ENCODE measurements at places on chromosomes 1 and 21.

GRCh38 chr1:47513393-47513792 lies 75.5 kb downstream of the FOXD2 start:
- DNase-seq, result no peak

DNA sequence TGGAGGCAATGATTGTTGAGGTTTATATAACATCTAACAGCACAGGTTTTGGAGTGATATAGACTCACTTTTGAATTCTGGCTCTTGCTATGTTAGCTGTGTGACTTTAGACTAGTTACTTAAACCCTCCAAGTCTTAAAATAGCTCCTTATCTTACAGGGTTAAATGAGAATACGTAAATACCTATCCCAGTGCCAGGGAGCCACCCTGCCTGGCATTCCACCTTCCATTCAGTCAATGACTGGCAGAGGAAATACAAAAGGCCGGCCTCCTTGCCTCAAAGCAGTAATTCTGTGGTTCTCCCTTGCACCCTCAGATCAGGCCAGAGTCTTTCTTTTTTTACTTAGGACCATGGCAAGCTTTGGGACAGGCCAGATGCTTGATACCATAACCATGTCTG lies 31.8 kb downstream of the DBT start:
- no peak for DNase-seq

DNA sequence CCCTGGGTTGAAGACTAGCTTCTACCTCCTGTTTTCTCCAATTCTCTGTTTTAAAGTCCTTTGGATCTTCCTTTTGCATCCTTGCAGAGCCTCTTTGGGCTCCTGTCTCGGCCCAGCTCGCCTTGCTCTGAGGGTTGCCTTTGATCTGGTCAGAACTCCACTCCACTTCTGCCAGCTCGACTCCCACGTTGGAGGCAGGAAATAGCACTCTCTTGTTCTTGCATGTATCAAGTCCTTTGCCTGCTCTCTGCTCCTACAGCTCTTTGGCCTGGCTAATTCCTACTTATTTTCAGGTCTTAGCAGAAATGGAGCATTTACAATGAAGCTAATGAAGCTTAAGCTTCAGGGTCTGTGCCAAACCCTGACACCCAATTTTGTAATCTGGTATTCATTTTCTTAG lies 21.1 kb upstream of the B3GALNT2 start:
- no peak for DNase-seq

- DNase-seq, result no peak
Measured at GRCh38 chr1:5492846-5493245, 499.4 kb downstream of the NPHP4 start.

DNA sequence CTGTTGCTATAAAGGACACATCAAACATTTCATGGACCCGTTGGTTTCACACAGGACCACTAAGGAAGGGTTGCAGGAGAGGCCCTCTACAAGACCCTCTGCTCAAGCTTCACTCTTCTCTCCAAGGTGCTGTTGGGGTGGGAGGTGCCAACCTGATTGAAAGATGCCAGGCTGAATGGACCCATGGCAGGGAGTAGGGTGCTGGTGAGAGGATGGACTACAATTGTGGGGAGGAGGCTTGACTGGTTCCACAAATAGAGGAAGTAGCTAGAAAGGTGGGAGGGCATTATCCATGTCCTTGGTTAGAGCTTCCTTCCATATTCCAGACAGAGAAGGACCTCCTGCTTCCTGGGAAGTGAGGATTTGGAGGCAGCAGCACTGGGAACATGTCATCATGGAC lies 167.6 kb upstream of the HMGB4 start:
- no peak for DNase-seq

DNA sequence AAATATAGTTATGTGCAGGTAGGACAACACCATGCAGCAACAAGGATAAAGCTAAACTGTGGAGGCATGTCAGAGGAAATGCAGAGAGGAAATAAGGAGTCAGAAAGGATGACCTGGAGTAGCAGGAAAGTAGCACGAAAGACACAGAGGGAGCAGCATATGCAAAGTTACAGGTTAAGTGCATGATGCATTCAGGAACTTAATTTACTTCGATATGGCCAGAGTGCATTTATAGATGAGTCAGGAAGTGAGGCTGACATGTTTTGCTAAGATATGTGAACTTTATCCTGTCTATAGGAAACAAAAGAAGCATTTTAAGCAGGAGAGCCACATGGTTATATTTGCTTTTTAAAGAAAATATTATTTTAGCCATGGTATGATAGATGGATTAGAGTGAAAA lies 15.4 kb upstream of the MUTYH start:
- no peak for DNase-seq

DNA sequence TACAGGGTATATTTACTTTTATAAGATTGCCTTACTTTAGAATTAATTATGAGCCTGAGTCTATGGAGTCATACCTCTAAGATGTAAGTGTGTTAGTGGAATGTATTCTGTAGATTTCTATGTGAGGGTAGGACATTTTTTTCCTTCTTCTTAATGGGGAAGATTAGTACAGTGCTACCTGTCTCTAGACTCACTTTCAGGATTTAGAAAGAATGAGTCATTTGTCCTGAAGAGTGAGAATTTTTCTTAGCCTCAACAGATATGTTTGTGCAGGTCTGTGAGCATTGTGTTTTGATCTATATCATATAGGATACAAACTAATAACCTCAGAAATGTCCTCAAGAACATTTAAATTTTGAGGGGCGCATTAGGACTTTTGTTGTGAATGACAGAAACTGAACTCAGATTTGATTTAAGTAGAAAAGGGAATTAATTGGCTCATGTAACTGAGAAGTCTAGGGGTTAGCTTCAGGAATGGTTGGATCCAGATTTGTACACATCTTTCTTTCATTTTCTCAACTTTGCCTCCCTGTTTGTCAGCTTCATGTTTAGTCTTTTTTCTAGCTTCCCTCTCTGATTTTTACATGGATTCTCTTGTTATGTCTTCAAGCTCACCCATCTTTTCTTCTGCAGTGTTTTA lies 45.3 kb downstream of the TTC3 start:
- DNase-seq, result no peak

- DNase-seq, result no peak
Measured at GRCh38 chr1:188128761-188129160, 1300.0 kb downstream of the PLA2G4A start.

DNA sequence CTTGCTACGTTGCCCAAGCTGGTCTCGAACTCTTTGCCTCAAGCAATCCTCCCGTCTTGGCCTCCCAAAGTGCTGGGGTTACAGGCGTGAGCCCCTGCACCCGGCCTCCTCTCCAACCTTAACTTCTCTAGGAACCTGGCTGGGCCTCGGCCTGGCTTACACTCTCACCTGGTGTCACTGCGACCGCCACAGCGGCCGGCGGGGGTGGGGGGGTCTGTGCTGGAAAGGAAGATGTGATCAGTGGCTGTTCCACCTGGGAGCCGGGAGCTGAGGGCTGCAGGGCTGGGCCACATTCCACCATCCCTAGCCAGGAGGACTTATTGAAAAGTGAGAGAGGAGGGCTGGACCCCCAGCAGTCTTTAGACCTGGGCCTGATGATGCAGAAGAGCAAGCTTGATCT lies 48.6 kb downstream of the HSPG2 start:
- no peak for DNase-seq

DNA sequence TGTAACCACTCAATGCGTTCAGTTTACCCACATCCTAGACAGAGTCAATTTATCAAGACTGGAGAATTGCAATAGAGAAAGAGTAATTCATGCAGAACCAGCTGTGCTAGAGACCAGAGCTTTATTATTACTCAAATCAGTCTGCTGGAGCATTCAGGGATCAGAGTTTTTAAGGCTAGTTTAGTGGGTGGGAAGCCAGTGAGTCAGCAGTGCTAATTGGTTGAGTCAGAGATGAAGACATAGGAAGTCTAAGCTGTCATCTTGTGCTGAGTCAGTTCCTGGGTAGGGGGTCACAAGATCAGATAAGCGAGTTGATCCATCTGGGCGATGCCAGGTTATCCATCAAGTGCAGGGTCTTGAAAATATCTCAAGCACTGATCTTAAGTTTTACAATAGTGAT lies 499.6 kb downstream of the MRPL39 start:
- no peak for DNase-seq

DNA sequence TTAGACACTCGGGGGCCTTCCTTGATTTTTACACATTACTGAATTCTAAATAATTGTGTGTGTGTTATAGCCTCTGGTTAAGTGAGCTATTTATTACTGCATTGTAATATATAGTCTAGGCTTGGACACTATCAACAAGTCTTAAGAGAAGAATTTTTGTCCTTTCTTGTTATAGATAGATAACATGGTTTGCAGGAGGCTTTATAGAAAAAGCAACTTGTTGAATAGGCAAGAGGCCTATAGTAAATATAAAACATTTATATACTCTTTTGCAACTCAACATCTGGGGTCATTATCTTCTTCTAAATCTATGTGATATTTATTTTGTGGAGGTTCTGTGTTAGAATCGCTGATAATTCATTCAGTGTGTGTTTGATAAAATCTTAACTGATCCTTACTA lies 293.8 kb downstream of the NFIA start:
- no peak for DNase-seq

GRCh38 chr21:38925923-38926322 lies 120.2 kb downstream of the ETS2 start:
- DNase-seq, result no peak

DNA sequence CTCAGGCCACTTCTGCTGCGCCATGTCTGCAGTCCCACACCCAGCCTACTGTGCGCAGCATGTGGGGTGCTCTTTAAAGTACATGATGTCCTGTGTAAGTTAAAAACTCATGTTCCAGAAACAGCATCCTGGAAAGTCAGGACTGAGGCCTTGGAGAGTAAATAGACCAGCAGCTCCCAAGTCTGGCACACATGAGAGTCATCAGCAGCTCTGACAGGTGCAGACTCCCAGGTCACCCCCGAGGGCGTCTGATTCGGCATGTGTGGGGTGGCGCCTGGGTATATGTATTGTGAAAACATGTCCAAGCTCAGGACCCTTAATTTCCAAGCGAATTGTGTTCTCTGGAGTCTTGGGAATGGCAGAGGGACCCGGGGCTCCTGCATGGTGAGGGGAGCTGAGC lies 120.1 kb upstream of the RUNX3 start:
- no peak for DNase-seq

GRCh38 chr1:203038217-203038741 lies 12.0 kb downstream of the PPFIA4 start:
- DNase-seq, result no peak

- no peak for DNase-seq
Measured at GRCh38 chr1:30740251-30741238, 17.0 kb downstream of the LAPTM5 start.

- no peak for DNase-seq
Measured at GRCh38 chr21:46598581-46599572, 6.0 kb downstream of the S100B start.

GRCh38 chr1:44817771-44818495 lies 9.6 kb downstream of the BTBD19 start:
- no peak for DNase-seq
